ENCODE measurements at places on chromosomes 7 and 10. TPM values are rescaled to one million over a fixed set of nuclear protein-coding genes. Genes with fewer than 3 reads are reported as not detected.

Gene TNS3
- 124 TPM for total RNA-seq

Gene CYTH3
- 14.8 TPM for total RNA-seq

Gene TBL2
- 42.7 TPM for total RNA-seq

Gene FKBP6
- not detected for total RNA-seq

- DNase-seq, result no peak
These were observed 61.6 kb downstream of the PRSS58 start for GRCh38 chr7:142196066-142196840.

- no peak for DNase-seq
These were observed 168.2 kb downstream of the NRF1 start for GRCh38 chr7:129779602-129780256.
